Astrocyte (in vitro differentiated cells and primary cell): ENCODE measurements at places on chromosomes 4 and X. TPM values are rescaled to one million over a fixed set of nuclear protein-coding genes. Genes with fewer than 3 reads are reported as not detected.

RTL9 gene
- 0.91 and 0.94 TPM in 2 replicates for total RNA-seq

LAMP2 gene
- 146 and 161 TPM in 2 replicates for total RNA-seq

GRCh38 chrX:38356401-38356800, 4.0 kb downstream of the OTC start:
- DNase-seq, result no peak
- no peak overlapping the region for H3K27ac ChIP-seq
- H3K4me3 ChIP-seq, result no peak overlapping the region
- H3K27me3 ChIP-seq, result no peaks in the 10 kb centered on the region

GRCh38 chr4:5568931-5569330, 139.4 kb downstream of the EVC2 start:
- peaks cover 6% of the 10 kb centered on the region for H3K36me3 ChIP-seq
- H3K4me1 ChIP-seq, result no peaks in the 10 kb centered on the region
- no peaks in the 10 kb centered on the region for H3K27me3 ChIP-seq
- H3K4me3 ChIP-seq, result no peak overlapping the region
